Eye (tissue), 1 donor: ENCODE measurements at places on chromosomes 4 and X.

- no peak for DNase-seq
Observed at GRCh38 chr4:81845761-81846160, 374.1 kb upstream of the RASGEF1B start.

- DNase-seq = no peak
Observed at GRCh38 chrX:104935581-104935980, 284.9 kb downstream of the TEX13A start.

DNA sequence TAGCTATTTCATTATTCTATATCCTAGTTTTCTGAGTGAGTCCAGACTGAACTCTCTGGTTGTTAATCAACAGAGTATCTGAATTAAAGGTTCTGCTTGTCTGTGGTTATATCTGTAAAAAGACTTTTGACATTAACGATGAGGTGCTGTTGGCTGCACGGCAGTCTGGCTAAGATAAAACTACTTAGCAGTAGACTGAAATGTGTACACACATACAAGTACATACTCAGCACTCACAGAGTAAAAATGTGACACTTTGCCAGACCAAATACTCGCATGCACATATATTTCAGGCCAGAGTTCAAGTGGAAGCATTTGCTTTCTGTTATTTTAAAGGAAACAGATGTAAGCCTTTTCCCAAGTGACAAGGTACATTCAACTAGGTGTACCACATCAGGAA is 80.5 kb downstream of the PRDM5 start:
- DNase-seq = peak; percentile 24

DNA sequence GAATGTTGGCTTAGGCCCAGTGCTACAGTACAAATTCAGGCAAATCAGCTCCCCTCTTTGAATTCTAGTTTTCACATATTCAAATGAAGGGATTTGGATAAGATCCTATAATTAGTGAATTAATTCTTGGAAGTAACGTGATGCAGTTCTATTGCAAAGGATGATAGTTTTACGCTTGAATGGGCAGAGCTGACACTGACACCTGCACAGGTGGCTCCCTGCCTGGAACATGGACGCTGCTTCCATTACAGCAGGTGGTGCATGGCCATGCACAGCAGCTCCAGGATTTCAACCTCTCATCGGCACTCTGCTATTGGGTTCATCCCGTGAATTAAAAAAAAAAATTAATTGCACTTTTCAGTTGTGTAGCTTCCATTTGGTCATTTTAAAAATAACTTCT is 28.4 kb upstream of the RPS6KA6 start:
- no peak for DNase-seq

- DNase-seq = no peak
Observed at GRCh38 chr4:1124818-1125217, 11.5 kb upstream of the RNF212 start.

- no peak for DNase-seq
Observed at GRCh38 chr4:171235521-171235920, 577.7 kb upstream of the GALNTL6 start.

DNA sequence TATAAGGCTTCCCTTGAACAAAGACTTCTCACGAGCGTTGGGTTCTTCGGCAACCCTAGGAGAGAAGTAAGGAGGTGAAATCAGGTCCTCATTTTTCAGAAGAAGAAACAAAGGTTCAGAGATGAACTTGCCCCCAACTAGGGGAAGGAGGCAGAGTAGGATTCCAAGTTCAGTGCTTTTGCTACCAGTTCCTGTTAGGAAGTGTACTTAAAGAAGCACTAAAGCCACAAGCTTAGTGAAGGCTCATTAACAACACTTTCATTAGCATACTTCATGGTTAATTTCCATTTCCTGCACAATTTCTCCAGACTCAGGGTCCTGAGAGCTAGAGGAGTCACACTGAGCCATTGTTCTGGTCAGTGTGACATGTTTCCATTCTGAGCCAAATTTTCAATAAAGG is 52.1 kb downstream of the VSIG4 start:
- no peak for DNase-seq

GRCh38 chrX:113929004-113929403 is 654.9 kb upstream of the HTR2C start:
- peak; percentile 3 for DNase-seq

DNA sequence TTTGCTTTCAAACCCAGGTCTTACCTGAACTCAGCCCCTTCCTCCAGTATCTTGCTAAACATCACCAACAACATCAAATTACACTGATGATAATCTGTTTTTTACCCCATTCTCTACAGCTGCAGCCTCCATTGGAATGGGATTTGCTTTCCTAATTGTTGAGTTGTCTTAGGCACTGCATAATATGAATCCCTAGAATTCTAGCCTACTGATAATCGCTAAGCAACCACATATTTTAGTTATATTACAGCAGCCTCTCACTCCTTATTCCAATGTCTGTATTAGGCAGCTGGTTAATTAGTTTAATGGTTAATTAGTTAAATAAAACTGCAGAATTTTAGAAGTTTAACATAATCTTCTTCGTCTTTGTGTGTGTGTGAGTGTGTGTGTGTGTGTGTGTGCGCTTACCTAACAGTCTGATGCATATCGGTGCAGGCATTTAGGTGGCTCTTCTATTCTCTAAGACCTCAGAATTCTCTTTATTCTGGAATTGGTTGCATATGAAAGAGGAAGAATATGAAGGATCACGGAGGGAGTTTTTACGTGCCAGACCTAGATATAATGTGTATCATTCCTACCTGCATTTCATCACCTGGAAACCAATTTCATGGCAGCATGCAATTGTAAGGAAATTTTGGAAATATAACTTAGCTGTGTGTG is 5.3 kb upstream of the COMMD8 start:
- no peak for DNase-seq

- DNase-seq = peak; percentile 15
Observed at GRCh38 chrX:10884246-10884645, 226.9 kb upstream of the HCCS start.

GRCh38 chr4:82241534-82241933 is 132.3 kb downstream of the HNRNPD start:
- DNase-seq = no peak

DNA sequence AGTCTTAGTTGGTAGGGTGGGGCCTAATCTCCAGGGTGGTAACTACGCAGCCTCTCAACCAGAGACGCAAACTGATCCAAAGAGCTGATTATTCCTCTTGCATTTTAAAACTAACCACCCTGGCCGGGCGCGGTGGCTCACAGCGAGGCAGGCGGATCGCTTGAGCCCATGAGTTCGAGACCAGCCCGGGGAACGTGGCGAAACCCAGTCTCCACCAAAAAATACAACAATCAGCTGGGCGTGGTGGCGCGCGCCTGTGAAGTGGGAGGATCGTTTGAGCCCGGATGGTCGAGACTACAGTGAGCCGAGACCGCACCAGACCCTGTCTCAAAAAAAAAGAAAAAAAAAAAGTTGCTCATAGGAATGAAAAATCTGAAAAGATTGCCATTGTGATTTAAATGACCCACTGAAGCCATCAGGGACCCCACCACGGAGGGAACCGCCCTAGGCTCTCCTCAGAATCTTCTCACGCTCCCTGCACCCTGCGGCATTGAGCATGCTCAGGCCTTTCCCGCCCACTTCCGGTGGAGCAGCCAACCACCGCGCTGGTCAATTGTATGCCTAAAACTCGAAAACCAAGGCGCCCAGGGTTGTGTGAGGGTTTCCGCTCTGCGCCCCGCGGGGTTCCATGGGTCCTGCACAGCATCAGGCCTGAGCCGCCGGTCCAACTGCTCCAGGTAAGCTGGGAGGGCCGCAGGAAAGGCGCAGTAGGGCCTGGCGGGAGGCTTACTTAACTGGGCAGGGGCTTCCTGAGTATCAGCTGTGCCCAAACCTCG is at the start of gene TRIM60:
Gene TRIM60, plus strand, starts transcription at position 564 of the 776 bp plus-strand sequence. CDS start 8,074 bp downstream, outside the sequence.
- no peak for DNase-seq

DNA sequence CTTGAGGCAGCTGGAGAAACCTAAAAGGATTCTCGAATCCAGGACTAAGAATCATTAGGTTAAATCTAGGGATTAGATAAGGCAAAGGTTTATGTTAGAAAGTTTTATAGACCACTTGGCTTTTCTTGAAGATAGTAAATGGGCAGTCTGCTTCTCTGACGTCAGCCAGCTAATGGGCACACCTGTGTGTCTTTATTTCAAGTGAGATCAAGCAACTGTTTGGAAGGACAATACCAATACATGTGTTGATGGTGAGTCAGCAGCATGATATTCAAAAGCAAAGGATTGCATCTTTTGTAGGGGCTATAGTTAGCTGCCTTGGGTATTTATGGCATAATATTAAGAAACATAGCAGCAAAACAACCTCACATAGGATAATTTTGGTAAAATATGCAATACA is 46.5 kb upstream of the GRPR start:
- DNase-seq = no peak

DNA sequence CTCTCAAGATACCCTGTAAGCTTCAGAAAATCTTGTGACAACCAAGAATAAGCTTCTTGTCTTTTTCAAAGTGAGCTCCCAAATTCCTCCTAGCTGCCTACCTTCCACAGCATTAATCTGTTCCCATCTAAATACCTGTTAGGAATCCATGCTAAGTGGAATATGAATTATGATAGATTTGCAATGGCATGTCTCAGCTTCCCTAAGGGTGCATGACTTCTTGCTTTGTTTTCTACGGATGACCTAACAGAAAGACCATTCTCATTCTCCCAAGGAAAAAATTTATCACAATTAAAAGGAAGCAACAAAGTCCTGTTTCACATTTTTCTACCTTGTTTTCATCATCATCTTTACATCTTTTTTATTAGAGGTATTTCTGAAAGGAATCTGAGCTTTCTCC is 532.7 kb downstream of the GRXCR1 start:
- peak; percentile 4 for DNase-seq

DNA sequence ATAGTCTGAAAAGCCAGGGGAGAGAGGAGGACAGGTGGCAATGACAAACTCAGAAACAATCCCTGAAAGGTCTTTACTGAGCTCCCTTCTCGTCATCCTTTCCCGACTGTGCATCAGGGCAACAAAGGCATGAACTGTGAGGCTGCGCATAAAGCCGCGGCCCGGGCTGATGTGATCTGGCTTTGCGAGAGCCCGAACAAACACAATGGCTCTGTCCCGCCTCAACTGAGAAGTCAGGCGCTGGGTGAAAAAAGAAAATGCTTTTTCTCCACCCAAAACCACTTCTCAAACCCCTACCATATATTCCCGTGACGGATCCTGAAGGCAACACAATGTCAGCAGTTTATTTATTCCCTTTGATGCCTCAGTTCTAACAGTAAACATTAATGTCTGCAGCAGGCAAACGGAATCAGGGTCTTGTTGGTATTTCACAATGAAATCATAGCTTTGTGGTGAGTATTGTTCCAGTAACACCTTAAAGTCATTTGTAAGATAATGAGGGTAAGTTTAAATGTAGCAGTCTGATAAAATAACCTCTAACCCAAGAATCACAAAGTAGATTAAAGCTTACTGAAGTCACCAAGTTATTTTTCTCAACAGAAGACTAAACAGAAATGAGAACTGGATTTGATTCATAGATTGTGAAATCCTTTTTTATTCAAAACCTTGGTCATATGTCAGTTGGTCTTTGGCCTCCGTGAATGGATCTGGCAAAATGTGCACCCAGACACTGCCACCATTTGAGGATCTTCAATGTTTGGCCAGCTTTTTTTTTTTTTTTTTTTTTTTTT is 67.4 kb downstream of the APBB2 start:
- DNase-seq = peak; percentile 73

GRCh38 chr4:149891426-149891825 is 75.8 kb upstream of the IQCM start:
- DNase-seq = no peak

DNA sequence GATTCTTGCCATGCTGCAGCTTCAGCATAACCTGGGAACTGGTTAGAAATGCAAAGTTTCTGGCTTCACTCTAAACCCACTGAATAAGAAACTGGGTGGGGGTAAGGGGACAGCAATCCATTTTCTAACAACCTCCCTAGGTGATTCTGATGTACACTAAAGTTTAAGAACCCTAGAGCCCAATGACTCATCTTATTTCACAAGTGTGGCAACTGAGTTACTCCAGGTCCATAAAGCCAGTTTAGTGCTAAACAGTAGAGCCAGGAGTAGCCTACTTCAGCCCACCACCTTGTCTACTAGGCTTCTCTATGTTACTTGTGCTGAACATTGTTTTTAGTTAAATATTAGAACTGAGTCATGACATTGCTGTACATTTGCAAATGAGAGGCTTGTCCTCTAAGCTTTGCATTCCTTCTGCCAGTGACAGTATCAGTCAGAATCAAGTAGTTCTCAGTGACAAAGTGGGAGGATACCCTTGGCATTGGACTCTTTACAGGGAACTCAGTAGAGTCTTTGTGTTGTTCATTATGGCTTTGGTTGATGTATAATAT is 518.0 kb downstream of the RPA4 start:
- DNase-seq = no peak

DNA sequence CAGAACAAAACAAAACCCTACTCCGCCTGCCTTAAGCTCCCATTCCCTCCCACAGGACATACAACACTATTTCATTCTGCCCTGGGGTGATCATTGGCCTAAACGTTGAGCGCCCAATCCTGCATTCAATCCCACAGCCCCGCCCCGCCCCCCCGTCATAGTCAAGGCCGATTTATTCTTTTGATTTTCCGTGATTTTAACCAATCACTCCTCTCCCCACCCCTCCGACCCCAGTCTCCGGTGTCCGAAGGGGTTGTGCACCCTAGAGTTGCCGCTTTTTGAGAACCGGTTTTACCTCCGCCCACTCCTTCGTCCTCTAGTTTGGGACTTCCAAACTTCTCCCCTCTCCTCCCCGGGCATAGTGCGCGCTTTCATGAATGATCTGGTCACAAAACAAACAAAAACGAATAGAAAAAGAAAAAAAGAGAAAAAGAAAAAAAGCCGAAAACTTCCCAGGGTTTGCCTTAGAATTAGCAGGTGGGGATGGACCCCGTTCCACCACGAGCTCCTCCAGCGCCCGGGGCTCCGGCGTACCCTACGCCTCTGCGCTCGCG is 446 bp upstream of the UBE2A start:
- DNase-seq = no peak

DNA sequence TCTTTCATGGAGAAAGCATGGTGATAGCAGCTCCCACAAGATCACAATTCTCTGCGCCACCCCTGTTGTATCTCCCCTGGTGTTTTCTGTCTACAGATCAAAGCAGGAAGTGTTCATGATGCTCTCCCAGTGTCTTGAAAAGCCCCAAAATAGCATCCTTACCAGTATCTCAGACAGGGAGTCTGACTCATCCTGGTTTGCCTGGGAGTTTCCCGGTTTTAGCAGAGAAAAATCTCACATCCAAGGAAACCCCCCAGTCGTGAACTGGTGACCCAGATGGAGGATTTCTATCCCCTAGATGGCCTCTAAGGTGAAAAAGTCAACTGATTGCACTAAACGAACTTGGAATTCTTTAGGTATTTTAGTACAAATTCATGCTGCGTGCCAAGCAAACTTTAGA is 64.3 kb upstream of the NR0B1 start:
- DNase-seq = no peak

GRCh38 chrX:38371641-38372040 is 19.2 kb downstream of the OTC start:
- DNase-seq = no peak

GRCh38 chrX:53729751-53730150 is 43.2 kb upstream of the HUWE1 start:
- DNase-seq = no peak
